ENCODE measurements at places on chromosomes 2 and 18.

DNA sequence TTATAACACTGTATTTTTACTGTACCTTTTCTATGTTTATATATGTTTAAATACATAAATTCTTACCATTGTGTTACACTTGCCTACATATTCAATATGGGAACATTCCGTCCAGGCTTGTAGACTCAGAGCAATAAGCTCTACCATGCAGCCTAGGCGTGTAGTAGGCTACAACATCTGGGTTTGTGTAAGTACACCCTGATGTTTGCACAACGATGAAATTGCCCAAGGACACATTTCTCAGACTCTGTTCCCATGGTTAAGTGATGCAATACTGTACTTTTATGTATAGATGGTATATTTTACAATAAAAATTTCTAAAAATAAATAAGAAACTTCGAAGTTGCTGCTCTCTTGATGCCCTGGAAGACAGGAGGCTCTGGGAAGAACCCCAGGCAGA is 38.4 kb downstream of the YPEL5 start:
- no peak for DNase-seq

- DNase-seq = no peak
Measured at GRCh38 chr2:134738141-134738870, 19.5 kb upstream of the TMEM163 start.

DNA sequence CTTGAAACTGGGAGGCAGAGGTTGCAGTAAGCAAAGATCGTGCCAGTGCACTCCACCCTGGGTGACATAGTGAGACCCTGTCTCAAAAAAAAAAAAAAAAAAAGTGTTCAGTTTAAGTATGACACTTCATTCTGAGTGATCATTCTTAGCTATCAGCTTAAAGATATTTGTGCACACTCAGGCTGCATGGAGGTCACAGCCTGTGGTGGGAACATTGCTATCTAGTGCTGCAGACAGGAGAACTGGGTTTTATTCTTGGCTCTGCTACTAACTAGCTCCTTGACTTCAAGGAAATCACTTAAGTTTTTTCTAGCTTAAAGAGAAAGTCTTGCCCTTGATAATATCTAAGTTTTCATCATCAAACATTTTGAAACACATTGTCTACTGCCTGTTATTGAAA is 391.3 kb upstream of the CDH7 start:
- DNase-seq = no peak

DNA sequence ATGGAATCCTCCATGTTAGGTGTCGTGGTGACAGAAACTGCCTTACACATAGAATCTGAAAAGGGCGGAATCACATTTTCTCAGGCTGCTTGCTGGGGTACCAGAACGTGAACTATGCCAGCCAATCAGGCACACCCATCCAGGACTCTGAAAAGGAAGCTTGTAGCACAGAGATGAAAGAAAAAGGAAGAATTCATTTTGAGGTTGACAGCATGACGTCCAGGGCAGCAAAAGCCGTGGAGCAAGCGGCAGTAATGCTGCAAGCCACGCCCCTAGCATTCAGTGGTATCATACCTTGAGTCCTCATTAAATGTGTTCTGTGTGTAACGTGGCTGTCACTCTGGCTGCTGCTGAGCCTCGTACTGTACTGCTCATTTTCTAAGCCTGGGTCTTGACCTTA is 304.0 kb downstream of the DYSF start:
- no peak for DNase-seq

GRCh38 chr2:3535467-3535793 is 16.1 kb upstream of the ADI1 start:
- DNase-seq = no peak

DNA sequence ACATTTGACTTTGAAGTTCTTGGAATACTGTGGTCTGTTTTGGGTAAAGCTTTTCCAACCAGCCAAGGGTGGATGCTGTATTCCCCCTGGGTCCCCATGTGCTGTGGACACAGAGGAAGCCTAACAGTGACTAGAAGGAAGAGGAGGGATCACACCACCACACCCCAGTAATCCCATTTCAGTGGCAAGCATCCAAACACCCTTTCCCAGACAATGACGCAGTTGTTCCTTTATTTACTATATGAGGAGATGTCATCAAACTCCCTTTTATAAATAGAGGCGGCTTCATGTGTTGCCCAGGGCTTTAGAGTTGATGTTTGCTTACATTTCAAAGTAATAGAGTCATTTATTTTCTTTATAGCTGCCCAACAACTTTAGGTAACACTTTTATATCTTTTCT is 959.4 kb upstream of the GYPC start:
- DNase-seq = no peak

DNA sequence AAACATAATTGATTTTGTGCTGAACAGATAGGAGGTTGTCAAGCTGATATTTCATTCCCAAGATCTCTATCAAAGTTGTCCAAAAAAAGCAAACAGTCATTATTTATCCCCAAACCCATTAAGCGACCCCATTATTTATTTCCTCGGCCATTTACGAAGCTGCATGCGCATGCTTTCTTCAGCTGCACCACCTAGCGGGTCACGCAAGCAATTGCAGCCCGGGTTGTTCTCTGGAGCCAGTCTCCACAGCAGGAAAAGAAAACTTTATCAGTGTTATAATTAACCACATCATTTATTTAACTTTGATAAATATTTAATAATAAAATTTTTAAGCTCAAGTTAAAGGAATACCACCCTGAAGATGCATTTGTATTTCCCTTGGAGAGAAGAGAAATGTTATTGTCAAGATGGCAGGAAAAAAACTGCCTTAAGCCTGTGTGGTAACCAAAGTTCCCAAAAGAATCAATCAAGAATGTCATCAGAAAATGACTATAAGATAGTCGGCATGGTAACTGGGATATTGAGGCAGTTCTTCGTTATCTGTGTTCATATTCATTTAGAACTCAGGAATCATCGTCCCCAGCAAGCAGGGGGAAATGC is 304.7 kb downstream of the FBXO15 start:
- DNase-seq = peak; percentile 43

DNA sequence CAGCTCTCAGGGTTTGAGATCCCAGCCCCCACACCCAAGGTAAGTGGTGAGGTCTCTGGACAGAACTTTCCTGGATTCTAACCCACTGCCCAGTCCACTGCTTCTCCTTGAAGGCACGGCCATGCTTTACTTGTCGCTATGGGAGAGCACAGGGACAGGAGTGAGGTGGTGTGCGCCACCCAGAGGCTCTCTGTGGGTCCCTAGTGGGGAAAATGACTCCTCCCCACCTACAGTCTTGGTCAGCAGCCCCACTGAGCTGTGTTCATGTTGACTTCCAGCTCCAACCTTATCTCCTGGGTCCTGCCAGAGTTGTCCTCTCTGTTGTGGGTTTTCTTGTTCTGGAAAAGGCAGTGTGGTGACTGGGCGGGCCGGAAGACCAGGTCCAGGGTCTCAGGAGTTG is 11.1 kb downstream of the TET3 start:
- DNase-seq = no peak

GRCh38 chr2:200590090-200590489 is 4.3 kb downstream of the AOX1 start:
- no peak for DNase-seq

DNA sequence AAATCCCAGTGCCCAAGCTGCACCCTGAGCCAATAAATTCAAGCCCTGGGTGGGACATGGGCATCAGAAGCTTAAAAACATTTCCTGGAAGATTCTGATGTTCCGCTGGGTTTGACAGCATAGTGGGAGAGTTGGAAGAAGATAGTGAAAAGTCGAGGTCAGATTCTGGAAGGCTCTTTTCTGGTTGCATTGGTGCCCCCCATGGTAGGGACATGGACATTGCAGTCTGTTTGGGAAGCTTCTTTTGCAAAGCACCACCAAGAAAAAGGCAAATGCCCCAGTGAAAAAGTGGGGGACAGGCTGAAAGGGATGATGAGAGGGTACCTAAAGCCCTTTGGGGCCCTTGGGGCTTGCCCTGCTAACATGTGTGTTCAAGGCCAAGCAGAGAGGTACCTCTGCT is 21.0 kb downstream of the MERTK start:
- DNase-seq = no peak

- no peak for DNase-seq
Measured at GRCh38 chr2:20361893-20362292, 11.2 kb upstream of the PUM2 start.

Measured in GM19239 (cell line).